ENCODE measurements at places on chromosomes 7 and 10.
A peak's percentile ranks its signal among the peaks of the same experiment; 100 is the strongest.

GRCh38 chr7:126662856-126663255, 589.9 kb downstream of the GRM8 start:
- no peak for DNase-seq

DNA sequence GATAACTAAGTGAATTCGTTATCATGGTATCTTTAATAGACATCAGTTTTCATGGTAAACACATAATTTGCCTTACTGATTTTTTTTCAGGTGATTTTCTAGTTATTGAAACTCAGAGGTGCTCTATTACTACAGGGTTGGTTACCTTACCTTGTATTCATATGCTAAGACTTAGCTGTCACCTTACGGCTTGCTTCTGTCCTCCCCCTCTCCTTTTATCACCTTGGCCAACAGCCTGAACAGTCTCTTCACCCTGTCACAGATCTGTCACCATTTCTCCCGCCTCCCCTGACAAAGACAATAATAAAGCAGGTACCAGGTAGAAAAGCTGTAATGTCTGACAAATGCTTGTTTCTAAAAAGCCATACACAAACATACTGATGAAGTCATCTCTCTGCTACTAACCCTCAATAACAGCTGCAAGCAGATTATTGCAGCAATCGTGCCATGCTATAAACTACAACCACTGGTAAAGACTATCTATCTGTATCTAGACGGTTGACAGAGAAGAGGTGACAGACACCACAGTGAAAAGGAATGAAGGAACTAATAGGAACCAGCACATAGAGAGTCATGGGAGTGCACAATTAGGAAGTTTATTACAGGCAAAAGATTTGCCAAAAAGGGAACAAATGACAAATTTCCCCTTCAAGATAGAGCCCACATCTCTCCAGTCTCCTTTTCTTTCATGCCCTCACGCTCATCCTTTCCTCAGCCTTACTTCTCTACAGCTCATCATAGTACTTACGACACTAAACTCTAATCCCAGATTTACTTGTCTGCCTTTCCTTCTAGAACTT, 57.2 kb downstream of the ARHGAP12 start:
- no peak for DNase-seq

DNA sequence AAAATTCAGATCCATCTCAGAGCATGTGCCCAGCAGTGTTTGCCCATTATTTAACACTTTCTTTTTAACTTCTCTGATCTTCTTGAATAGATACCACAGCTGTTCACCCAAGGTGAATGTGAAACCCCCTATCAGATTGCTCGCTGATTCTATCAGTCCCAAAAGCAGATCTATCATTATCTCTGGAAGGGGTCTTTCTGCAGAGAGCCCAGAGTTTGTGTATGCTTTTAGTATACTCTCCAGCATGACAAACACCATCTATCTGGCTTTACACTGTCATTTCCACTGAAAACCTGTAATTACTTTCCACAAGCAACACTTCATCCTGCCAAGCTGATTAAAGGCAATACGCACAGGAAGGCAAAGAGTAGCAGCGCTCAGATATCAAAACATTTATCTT, 168.2 kb downstream of the CACNA2D1 start:
- DNase-seq = no peak

GRCh38 chr7:129959471-129960203, 6.9 kb upstream of the UBE2H start:
- DNase-seq = no peak

DNA sequence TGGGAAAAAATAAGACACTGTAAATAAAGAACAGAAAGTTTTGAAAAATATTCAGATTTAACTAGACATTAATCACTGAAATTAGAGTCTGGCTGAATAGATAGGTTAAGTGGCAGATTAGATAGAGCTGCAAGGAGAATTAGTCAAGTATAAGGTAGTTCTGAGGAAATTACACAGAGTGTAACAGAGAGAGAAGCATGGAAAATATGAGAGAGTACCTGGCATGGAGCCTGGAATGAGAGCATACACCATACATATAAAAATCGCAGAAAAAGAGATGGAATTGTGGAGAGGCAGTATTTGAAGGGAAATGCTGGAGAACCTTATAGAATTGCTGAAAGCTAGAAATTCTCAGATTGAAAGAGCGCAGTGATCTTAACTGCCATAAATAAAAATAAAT, 46.9 kb downstream of the ZNRF2 start:
- no peak for DNase-seq

DNA sequence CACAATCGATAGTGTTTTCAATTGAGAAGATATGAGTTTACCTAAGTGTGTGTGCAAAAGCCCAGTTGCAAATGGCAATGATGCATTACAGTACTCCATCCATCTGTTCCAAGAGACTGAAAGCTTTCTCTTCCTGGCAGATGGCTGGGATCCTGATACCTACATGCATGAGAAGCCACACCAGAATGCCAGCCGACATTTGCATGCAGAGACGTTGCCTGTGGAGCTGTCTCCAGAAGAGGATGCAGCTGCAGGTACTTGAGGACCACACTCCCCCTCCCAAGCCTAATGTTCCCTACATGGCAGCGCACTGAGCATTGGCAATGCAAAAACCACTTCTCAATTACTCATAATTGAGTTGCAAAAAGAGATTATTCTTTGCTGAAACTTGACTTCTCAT, 332.1 kb downstream of the WDR11 start:
- no peak for DNase-seq

- no peak for DNase-seq
These were observed 683.3 kb downstream of the GRM8 start for GRCh38 chr7:126569402-126569801.

- no peak for DNase-seq
These were observed 861.5 kb upstream of the ZWINT start for GRCh38 chr10:57222603-57223002.

- peak; percentile 83 for DNase-seq
These were observed 3.6 kb downstream of the HOXA13 start for GRCh38 chr7:27196287-27196767.

- no peak for DNase-seq
These were observed 124.5 kb downstream of the MYOF start for GRCh38 chr10:93357680-93358079.

GRCh38 chr10:132517951-132518521, 19.6 kb upstream of the INPP5A start:
- no peak for DNase-seq

DNA sequence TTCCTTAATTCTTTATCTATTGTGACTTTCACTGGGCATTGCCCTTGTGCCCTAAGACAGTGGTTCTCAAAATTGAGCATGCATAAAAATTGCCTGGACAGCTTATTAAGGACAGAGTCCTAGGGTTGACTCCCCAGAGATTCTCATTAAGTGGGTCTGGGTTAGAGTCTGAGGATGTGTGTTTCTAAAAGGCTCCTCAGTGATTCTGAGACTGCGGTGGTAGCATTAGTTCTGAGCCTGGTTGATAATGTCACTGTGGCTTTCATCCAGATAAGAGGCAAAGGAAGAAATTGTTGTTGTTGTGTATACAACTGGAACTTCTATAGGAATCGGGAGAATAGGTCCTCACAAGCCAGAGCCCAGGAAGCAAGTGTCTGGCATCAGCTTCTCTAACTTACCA, 1.3 kb downstream of the IFIT2 start:
- DNase-seq = no peak

DNA sequence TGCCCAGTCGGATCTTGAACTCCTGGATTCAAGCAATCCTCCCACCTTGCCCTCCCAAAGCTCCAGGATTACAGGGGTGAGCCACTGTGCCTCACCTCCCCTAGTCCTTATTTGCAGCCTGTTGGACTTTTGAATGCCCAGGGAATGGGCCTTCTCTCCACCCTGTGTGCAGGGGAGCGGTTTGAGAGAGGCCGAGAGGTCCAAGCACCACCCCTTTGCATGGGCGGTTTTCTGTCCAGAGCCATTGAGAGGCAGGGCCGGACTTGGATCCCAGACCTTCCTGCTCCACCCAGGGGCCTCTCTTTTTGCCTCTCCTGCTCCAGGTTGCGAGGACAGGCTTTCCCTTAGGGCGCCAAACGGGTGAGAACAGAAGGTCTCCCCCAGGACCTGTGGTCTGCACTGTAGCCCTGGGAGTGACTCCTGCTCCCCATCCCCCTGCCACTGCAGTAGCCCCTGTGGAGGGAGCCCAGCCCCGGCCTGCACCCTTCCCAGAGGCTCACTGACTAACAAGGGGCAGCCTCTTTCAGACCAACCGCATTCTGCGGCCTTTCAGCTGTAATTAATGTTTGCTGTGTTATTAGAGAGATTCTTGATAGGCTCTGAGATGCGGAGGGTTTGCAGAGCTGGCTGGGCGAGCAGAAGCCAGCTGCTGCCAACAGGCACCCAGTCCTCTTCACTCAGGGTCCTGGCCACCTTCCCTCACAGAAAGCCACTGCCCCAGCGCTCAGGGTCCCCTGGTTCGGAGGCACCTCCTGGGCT, 57.9 kb downstream of the ELFN1 start:
- DNase-seq = no peak

GRCh38 chr10:90745565-90745964, 112.3 kb downstream of the HTR7 start:
- DNase-seq = no peak

GRCh38 chr7:27178366-27178765, 4.2 kb upstream of the HOXA10 start:
- no peak for DNase-seq

DNA sequence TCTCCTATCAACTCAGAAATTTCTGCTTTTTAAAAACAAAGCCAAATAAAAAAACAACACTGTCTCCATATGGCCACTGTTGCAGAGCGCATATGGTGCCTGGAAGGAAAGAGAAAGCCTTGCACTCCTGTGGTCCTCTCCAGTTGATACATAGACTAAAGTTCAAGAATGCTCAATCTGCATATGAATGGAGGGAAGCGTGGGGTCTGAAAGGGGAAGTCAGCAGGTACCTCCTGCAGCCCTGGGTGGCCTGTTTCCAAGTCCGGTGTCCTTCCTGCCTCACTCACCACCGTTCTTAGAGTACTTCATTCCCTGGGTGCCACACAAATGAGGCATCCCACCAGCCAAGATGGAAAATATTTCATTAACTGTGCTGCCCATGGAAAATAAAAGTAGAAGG, 138.3 kb upstream of the PALS2 start:
- DNase-seq = no peak

DNA sequence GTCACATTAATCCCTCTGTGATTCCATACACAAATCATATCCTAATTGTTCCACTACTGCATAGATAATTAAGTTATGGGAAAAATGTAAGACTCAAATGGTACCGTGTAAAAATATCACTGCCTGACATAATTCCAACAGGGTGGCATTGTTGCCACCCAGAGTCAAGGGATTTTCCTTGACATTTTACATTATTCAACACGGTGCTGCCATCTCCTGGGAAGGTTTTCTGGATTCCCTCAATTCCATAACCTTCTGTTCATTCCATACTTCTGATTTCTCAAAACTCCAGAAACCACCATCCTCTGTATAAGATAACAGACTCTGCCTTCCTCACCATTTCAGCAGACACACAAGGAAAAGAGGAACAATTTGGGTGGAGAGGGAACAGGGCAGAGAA, 495.9 kb downstream of the XPNPEP1 start:
- no peak for DNase-seq

DNA sequence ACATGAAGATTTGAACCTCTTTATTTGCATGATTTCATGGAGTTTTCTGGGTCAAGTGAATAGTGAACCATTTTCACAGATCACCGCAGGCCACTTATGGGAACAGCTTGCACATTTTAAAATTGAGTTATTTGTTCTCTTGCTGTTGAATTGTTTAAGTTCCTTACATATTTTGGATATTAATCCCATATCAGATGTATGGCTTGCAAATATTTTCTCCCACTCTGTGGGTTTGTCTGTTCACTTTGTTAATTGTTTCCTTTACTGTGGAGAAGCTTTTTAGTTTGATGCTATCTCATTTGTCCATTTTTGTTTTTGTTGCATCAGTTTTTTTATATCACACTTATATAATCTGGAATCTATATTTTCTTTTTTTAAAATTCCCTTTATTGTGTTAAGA, 14.1 kb upstream of the ZC3HAV1L start:
- DNase-seq = no peak

DNA sequence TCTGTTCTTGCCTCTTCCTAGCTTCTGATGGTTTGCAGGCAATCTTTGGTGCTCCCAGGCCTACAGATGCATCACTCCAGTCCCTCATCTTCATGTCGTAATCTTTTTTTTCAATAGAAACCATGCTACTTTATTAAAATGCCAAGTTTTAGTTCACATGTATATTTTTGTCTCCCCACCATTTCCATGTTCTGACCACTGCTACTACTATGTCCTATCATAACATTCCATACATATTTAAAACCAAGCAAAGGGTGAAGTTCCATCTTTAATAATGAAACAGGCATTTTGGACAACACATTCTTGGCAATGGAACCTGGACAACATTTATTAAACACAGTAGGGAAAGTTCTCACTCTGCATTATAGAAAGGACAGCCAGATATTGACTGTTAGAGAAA, 58.8 kb downstream of the ZNF518A start:
- no peak for DNase-seq

DNA sequence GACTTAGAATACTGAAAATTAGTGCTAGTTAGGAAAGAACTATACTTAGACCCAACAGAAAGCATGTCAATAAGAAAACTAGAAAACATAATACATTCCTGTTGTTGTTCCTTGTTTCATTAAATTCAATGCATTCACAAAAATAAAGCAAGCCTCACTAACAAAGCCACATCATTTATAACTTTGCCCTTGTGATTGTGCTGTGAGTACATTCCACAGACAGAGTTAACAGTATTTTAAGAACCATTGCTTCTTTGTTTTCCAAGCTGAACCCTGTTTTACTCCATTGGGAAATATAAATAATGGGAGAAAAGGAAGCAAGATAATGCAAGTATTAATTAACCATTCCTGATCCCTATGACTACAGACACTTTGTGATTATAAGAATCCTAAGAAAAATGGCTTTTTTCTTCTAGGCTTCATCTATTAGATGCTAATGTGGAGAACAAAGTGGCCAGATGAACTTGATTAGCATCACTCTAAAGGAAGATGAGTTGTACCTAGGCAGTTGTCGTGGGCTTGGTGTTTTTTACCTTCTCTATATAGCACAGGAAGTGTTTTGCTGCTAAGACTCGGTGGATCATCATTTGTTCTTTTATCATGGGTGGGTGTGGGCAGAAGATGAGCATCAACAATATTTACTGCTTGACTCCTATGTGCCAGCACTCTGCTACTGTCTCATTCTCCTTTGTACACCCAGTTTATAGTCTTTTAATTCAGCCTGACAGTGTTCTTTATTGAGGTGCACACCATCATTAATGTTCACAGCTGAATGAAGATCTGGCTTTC, 34.2 kb upstream of the ZNRF2 start:
- no peak for DNase-seq

DNA sequence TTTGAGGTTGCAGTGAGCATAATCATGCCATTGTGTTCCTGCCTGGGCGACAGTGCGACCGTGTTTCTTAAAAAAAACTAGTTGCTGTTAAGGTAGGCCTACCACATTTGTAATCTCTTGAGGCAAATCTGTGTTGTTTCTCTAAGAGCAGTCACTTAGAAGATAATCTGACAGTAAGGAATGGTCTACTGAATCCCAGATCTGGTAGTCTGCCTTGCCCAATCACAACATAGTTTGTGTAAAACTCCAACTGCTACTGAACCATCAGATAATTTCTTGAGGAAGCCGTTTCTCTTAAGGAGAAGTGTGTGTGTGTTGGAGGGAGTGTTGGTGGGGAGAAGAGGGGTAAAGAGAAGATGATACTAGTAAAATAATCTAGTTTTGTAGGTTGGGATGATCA, 5.0 kb downstream of the NRF1 start:
- DNase-seq = no peak

- DNase-seq = no peak
These were observed 71.0 kb downstream of the GNAT3 start for GRCh38 chr7:80440883-80441282.

GRCh38 chr10:124495725-124496124, 34.1 kb downstream of the LHPP start:
- no peak for DNase-seq

GRCh38 chr10:20233423-20233822, 417.2 kb downstream of the PLXDC2 start:
- DNase-seq = no peak
